ENCODE measurements at places on chromosomes 16 and 17.

GRCh38 chr16:87848676-87849345 is 20.5 kb downstream of the SLC7A5 start:
- DNase-seq: no peak

GRCh38 chr16:66849549-66849948 is 5.3 kb downstream of the CA7 start:
- DNase-seq: no peak

- peak; percentile 79 for DNase-seq
Observed at GRCh38 chr17:82320956-82321927, 3.8 kb upstream of the CD7 start.

- no peak for DNase-seq
Observed at GRCh38 chr17:8922451-8922850, 43.1 kb downstream of the PIK3R5 start.

GRCh38 chr17:81381632-81382577 is 13.4 kb upstream of the BAHCC1 start:
- DNase-seq: no peak

- DNase-seq: no peak
Observed at GRCh38 chr16:19210280-19210924, 42.4 kb downstream of the SYT17 start.

DNA sequence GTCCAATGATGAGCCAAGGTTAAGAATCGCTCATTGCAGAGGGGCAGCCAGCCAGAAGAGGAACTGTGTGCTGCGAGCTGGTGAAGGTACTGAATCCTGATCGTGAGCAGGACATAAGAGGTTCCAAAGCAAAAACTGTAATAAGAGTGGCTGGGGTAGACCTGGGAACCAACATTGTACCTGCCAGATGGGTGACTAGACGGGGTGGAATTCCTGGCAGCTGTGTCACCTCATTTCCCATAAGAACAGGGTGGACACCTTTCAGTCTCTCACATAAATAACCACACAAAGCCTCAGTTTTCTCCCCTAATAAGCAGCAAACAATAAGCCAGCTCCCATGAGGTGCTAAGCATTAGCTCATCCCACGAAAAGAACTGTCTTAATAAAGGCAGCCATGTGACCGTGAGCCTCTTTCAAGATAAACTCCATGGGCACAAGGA is 290.3 kb downstream of the SOX9 start:
- DNase-seq: no peak

GRCh38 chr17:48498164-48498850 is 32.5 kb downstream of the HOXB1 start:
- no peak for DNase-seq

GRCh38 chr17:57833179-57833939 is 16.5 kb downstream of the MRPS23 start:
- peak; percentile 45 for DNase-seq
